ENCODE measurements at places on chromosomes 2 and 18.

DNA sequence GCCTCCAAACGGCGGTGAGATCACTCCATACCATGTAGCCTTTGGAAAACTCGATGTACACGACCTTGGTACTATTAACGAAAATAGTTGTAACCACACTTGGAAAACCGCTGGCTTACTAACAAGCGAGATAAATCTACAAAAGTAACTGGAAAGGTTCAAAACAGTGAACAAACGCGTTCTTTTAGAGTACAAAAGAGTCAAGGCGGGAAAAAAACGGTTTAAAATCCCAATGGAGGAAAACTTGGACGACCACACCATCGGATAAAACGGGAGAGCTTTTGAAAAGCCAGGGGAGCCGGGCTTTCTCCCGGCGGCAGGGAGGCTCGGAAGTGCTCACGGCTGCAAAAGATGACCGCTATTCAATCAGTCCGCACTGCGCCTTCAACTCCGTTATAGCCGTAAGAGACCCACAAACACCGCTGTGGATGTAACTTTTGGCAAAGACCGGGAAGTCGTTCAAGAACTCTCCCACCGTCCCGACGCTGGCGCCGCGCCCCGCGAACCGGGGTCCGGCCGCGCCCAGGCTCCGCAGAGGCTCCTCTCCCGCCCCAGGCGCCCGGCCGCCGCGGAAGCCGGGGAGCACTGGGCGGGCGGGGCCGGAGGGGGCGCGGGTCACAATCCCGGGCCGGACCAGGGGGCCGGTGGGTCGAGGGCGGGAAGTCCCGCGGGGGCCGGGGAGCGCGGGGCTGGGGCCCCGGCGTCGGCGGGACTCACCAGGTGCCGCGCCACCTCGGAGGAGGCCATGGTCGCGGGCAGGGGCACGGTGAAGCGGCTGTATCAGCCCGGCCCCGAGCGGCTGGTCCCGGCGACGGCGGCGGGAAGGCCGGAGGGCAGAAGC lies 465 bp downstream of the SEPTIN10 start:
- peak; percentile 36 for DNase-seq

DNA sequence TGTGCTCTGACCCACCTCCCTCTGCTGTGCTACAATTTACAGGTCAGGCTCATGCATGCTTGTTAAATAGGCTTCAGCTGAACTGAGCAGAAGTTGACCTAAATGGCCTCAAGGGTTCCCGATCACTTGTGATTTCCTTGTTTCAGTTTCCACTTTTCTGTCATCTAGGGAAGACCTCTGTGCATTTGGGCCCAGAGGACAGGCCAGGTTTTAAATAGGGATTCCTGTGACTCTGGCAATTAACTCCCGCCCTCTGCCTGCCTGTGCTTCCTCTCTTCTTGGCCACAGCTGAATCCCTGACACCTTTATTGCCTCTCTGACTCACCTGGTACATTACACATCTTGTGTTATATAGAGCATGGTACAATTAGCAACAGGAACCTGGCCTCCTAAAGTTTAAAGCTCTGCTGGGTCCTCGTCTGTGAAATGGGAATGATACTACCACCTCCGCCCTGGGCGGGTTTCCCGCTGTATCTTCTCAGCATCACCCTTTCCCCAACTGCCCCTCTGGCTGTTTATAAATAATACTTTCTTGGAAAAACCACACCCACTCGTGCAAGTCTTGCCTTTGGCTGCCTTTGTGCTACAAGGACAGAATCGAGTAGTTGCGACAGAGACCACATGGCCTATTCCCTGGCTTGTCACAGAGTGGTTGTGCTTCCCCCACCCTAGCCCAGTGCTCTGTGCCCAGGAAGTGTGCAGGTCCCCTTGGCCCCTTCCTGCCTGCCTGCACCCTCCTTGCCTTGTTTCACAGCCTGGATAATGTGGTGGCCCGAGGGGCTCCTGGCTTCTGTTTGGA lies 7.9 kb downstream of the CABLES1 start:
- DNase-seq, result peak; percentile 91

DNA sequence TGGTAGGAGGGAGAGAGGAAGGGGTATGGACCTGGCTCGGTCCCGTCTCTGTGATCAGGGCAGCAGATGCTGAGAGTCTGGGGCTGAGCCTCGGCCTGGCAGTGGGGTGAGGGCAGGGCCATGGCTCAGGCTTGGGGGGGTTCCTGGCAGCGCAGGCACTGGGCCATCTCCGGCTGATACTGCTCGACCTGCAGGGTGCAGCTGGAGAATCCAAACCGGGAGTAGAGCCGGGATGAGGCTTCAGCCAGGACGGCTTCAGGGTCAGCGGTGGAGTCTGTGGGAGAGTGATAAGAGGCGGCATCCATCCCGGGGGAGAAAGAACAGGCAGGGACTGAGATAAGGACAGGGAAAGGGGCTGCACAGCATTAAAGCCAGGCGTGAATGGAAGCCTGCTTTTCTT lies 7.7 kb downstream of the SLC30A3 start:
- no peak for DNase-seq

DNA sequence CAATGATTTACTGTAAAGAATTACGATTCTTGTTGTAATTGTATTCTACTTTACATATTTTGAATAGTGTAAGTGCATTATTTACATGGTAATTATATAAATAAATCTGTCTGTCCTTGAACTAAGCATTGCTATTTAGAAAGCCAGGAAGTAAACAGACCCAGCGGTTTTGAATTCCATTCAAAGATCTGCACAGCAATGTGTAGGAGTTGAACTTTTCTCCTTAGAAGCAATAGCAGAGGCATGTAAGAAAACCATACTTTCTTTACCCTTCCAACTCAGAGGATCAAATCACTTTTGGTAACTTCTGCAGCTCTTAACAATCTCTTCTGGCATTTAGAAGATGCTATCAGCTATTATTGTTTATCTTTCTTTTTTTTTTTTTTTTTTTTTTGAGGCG lies 109.2 kb upstream of the VRK2 start:
- no peak for DNase-seq

- no peak for DNase-seq
These were observed 33.4 kb downstream of the TRABD2A start for GRCh38 chr2:84847326-84848050.

- no peak for DNase-seq
These were observed 121.6 kb upstream of the SNTG2 start for GRCh38 chr2:829047-829446.

GRCh38 chr2:107591561-107592279 lies 235.0 kb upstream of the RGPD4 start:
- DNase-seq, result no peak

- no peak for DNase-seq
These were observed 125.5 kb downstream of the NRP2 start for GRCh38 chr2:205807758-205808157.

DNA sequence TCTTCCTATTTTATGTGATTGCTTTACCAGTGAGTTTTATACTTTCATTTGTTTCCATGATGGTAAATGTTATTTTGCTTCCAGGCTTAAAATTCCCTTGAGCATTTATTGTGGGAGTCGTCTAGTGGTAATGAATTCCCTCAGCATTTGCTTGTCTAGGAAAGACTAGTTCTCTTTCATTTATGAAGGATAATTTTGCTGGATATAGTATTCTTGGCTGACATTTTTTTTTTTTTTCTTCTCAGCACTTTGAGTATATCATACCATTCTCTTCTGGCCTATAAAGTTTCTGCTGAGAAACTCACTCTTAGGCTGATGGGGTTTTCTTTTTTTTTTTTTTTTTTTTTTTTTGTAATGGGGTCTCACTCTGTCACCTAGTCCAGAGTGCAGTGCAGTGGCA lies 99.1 kb downstream of the EDAR start:
- DNase-seq, result no peak

DNA sequence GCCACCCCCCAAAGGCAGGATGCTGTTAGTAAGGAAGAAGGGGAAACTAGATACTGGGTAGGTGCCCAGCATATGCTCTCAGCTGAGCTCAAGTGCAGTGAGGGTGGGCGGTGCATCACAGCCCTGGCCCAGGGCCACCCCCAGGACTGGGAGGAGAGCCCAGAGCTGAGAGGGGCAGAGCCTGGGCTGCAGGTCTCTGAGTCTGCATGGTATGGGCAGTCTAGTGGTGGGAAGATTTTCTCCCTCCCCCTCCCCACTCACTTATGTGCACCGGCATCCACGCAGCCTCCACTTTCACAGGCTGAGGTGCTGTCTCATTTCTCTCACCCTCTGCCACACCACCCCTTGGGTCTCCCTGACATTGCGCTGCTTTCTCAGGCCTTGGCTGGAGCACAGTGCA lies 48.5 kb upstream of the CAB39 start:
- peak; percentile 64 for DNase-seq

DNA sequence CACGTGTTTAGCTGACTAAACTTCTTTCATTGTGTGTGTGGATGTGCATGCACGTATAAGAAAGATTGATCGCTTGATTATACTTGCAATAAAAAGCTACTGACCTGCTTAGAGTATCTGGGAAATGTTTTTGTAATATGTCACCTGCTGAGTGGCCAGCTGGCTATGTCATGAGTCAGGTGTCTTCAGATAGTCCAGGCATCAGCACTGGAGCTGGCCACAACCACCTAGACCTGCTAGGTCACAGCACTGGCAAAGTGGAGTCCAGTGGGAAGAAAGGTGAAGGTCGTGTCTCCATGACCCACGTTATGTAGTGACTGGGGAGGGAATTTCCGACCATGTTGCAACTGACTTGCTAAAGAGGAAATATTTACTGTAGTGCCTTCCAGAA lies 147.0 kb downstream of the ESCO1 start:
- no peak for DNase-seq

DNA sequence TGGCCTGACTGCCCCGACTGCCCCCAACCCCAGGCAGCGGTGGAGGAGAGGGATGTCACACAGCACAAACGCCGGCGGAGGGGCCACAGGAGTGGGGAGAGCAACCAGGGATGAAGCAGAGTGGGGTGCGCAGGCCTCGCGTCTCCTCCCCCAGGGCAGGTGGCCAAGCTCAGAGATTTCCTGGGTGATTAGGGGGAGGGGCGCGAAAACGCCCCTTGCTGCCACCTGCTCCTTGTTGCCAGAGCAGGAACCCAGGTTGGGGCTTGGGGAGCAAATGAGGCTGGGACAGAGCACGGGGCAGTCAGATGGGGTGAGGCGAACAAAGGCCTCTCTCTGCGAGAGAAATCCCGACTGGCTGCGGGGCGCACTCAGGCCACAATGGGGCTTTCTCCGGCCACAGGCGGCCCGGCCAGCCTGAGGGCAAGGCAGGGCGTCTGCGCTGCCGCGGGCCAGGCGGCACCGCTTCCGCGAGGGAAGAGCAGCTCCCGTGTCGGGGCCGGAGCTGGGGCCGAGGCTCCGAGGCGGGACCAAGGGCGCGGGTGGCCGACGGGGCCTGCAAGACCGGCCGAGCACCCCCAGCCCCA lies 11.5 kb downstream of the TEX44 start:
- DNase-seq, result no peak

GRCh38 chr18:37666991-37667390 lies 101.4 kb upstream of the CELF4 start:
- DNase-seq, result peak; percentile 69

DNA sequence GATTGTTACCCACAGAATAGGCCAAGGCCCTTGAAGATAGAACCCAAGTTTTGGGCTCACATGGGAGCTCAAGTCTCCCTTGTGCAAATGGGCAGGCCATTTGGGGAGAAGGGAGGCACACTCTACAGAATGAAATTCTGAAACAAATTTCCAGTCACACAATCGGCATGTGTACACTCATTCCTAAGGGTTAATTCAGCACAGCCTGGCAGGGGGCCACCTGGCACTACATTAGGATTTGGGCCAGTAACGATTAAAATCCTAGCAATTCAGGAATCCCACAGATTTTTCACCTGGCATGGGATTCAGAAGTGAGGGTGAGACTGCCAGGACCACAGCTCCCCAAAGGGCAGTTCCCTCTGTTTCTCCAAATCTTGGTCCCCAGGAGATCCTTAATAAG lies 46.4 kb downstream of the BMP10 start:
- DNase-seq, result no peak

DNA sequence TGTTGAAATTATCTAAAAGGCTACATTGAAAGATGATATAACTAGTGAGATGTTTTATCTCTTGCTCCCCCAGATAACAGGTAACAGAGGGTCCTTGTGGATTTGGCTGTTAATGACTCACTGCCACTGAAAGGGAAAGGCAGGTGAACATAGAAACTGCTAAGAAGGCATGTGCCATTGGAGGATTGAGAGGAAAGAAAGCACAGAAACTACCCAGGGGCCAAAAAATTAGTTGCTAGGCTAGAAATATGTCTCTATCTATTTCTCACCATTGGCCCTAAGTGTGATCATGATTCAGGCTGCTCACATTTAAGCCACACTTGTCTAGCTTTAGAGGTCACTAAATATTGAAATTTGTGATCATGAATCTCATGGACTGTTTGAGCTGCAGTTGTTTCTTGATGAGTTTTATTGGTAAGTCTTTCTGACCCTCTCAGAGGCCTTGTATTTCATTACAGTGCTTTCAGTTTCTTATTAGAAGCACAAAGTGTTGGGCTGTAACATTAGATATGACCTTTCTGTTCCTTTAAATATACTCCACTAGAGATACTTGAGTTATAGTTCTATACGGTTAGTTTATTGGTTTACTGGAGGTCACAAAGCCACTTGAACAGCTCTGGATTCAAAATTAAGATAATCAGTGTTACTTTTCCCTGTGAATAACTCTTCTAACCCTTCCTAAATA lies 26.2 kb downstream of the NAB1 start:
- no peak for DNase-seq

- no peak for DNase-seq
These were observed 326.3 kb downstream of the GBX2 start for GRCh38 chr2:235841863-235842262.

GRCh38 chr18:54835944-54836343 lies 7.7 kb downstream of the RAB27B start:
- peak; percentile 77 for DNase-seq

- no peak for DNase-seq
These were observed 512.9 kb downstream of the LRRTM4 start for GRCh38 chr2:77009307-77009706.

DNA sequence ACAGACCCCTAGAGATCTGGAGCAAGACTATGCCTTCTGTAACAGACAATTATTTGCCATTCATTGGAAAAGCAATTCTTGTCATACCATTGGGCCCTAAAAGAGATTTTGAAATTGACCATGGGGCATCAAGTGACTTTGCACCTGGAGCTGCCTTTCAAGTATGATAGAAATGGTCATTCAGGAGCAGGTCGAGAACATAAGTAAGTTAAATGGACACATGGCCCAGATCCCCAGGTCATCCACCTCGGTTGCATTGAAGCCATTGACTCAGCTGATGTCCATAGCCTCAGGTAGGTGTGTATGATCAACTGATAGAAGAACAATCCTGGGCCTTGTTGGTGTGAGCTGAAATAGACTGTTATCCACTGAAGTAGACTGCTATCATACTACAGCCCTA lies 19.3 kb downstream of the CHCHD5 start:
- DNase-seq, result no peak

- DNase-seq, result no peak
These were observed 51.8 kb downstream of the CTIF start for GRCh38 chr18:48590678-48591077.

- DNase-seq, result no peak
These were observed 10.6 kb downstream of the FAP start for GRCh38 chr2:162232671-162233070.

- no peak for DNase-seq
These were observed 67.1 kb upstream of the MSTN start for GRCh38 chr2:190129421-190130199.

GRCh38 chr18:32243358-32243757 lies 53.5 kb downstream of the MEP1B start:
- no peak for DNase-seq

Measured in hematopoietic multipotent progenitor cell treated with erythropoietin and hydrocortisone succinate and interleukin-3 and kit ligand, for 4 days (in vitro differentiated cells).